ENCODE measurements at places on chromosomes 13 and 19.
A peak's percentile ranks its signal among the peaks of the same experiment; 100 is the strongest.

DNA sequence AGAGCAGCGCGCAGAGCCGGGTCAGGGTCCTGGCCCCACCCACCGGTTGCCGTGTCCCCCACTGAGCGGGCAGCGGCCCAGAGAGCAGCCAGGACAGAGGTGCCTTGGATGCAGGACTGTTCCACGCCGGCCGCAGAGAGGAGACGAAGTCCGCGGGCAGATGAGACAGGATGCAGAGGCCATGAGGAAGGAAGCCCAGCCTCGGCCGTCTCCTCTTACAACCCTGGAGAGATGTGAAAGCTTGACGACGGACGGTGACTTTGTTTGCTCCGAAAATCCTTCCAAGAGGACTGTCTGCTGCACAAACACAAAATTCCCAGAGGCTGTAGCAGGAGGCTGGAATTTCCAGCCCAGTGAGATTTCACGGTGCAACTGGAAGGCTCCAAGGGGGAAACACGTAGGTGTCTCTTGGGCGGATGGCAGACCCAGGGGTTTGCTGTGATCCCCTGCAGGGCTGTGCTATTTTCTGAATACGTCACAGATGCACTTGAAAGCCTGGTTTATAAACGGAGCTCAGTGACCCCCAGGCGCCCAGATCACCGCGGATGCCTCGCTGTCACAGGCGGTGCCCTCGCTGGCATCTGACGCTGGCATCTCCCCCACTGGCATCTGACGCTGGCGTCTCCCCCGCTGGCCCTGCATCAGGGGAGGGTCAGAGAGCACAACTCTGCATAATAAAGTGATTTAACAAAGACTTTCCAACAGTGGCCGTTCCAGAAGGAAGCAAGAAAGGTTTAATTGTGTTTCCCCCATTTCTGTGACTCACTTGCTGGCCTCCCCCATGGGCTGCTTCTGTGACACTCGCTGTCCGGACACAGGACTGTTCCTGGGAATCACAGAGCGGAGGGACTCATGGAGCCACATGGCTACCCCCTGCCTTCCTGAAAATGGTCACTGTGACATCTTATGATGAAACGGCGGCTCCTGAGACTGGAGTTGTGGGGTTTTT lies 62.0 kb upstream of the C13orf46 start:
- DNase-seq, result no peak

GRCh38 chr19:10701955-10702525 lies 801 bp downstream of the QTRT1 start:
- peak; percentile 74 for DNase-seq

GRCh38 chr19:8615813-8616596 lies 5.5 kb upstream of the ADAMTS10 start:
- DNase-seq, result peak; percentile 84

- no peak for DNase-seq
Measured at GRCh38 chr13:100811024-100811865, 136.7 kb upstream of the TMTC4 start.

- DNase-seq, result peak; percentile 55
Measured at GRCh38 chr13:104571161-104571892, 1505.1 kb upstream of the SLC10A2 start.

DNA sequence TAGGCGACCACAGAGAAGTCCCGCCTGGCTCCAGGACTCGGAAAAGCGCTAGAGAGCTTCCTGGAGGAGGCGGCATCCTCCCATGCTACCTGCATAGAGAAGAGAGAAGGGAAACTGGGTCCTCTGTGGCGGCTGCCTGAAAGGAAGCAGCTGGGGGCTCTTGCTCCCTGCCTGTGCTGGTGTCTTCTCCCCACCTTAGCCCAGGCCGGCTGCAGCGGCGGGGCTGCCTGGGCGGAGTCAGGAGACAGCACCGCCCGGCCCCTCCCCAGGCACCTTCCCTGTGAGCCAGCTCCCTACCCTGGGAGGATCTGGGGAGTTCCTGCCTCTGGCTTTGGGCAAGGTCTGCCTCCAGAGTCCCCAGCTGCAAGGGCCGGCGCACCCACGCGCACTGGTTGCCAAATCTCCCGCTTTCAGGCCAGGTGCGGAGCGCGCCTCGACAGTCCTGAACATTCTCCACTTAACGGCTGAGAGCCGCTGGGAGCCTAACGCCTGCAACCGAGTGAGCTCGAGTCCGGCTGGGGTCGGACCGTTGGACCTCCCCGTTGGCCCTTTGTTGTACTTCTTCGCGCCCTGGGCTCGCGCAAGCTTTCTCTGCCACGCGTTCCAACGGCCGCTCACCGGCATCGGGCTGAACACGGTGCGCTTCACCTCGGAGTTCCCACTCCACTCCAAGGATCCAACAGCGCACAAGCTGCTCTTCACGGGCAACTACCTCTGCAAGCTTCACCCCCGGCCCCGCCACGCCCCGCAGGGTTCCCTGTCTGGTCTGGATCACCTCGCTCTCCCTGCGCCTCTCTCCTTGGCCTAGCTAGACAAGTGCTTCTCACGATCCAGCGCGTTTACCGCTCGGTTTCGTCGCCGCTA lies 21.8 kb upstream of the ZNF30 start:
- DNase-seq, result no peak
